NCI-H2081 treated with DMSO at 0.1 percent for 48 hours (cell line): ENCODE measurements at places on chromosomes 1 and 21.

DNA sequence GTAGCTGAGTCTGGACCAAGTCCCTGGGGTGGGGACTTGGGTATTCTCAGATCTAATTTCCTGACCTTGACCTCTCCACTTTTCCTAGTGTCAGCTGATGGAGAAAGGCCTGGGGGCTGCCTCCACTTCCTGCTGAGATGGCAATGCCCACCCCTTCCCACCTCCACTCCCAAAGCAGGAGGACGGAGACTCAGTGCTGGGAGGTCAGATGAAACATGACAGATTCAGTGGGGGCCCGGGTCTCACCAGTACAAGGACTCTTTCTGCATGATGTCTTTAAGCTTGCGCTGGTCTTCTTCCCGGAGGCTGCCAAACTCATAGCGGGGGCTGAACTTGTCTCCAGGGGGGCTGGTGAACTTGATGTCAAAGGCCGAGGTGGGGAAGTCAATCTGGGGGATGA lies 35.6 kb upstream of the PPP1R15B start:
- DNase-seq = no peak

GRCh38 chr1:185843297-185843869 lies 109.2 kb downstream of the HMCN1 start:
- no peak for DNase-seq

DNA sequence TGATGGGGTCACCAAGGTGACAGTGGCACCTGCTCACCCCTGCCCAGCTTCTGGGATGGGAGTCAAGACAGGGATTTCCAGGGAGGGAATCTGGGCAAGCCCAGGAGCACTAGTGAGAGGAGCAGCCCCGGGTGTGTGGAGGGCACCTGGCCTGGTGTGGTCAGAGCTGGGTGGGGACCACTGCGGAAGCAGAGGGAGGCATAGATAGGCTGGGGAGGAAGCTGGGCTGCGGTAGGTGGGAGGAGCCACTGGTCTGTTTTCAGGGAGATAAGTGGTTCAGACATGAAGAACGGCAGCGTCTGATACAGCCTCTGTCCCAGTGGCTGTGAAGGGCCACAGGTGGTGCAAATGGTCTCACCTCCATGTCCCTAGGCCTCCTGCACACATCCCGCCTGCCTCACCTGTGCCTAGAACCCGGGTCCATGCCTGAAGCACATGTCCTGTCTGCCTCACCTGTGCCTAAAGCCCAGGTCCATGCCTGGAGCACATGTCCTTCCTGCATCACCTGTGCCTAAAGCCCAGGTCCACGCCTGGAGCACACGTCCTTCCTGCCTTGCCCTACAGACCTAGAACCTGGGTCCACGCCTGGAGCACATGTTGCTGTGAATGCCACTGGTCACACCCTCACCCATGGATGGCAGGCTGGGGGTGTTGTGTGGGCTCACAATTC lies 325.9 kb upstream of the AJAP1 start:
- no peak for DNase-seq

DNA sequence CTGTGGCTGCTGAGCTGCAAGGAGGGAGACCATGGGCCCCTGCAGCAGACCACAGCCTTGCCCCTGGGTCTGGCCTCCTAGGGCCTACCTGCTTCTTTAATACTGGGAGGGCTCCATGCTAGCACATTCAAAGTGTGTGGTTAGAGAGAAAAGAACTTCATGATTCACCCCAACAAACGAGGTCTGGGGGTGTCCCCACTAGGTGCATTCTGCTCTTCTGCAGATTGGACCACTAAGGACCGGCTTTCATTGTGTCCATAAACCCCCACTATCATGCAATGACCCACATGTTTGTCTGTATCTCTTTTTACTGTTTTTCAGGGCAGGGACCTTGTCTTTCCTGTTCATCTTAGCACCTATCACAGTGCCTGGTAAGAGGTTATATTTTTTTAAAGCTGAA lies 185.4 kb downstream of the OMA1 start:
- DNase-seq = no peak

DNA sequence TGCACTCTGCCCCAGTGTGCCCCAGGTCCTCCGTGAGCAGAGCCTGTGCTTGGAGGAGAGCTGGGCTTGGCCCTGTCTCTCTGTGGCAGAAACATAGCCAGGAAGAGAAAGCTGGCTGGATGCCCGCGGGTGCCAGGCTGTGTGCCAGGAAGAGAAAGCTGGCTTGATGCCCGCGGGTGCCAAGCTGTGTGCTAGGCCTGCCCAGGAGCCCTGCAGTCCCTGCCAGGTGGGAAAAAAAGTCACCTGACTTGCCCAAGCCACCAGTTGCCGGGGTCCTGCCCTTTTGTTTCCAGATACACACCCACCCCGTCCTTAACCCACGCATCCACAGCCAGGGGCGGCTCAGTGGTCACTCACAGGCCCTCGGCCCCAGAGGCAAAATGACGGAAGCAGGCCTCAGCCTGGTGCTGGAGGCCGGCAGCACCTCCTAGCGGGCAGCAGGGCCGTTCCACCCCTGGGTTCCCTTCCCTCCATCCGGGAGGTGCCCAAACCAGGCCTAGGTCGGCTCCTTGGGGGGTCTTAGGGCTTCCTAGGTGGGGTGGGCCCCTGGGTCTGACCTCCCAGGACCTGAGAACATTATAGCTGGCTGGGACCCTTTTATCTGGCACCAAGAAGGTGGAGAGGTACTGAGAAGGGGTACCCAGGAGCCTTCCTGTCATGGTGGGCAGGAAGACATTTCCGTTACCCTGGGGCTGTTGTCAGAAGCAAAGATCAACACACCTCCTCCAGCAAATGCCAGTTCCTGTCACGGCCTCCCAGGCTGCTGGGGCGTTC lies 9.1 kb downstream of the ITGB2 start:
- peak; percentile 12 for DNase-seq

DNA sequence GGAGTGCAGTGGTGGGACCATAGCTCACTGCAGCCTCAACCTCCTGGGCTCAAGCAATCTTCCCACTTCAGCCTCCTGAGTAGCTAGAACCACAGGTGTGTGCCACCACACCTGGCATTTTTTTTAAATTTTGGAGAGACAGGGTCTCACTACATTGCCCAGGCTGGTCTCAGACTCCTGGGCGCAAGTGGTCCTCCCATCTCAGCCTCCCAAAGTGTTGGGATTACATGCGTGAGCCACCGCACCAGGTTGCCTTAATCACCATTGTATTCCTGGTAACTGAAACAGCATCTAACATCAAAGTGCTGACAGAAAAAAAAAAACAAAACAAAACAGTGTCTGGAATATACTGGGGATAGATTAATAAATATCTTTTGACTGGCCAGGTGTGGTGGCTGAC lies 18.2 kb downstream of the RPL5 start:
- no peak for DNase-seq

DNA sequence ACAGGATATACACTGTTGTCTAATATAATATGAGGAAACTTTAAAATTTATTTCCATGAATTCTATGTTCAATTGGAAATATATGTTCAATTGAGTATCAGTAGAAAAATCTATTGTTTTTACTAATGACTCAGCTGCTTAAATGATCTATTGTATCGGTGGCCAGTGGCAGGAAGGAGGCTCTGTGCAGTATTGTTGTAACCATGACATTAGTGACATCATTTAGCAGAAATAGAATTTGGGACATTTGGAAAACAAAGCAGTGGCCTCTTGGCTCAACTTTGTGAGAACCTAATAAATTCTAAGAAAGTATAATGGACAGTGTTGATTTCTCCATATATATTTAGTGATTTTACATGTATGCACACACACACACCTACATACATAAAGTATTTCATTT lies 257.4 kb downstream of the PDE4B start:
- DNase-seq = no peak

DNA sequence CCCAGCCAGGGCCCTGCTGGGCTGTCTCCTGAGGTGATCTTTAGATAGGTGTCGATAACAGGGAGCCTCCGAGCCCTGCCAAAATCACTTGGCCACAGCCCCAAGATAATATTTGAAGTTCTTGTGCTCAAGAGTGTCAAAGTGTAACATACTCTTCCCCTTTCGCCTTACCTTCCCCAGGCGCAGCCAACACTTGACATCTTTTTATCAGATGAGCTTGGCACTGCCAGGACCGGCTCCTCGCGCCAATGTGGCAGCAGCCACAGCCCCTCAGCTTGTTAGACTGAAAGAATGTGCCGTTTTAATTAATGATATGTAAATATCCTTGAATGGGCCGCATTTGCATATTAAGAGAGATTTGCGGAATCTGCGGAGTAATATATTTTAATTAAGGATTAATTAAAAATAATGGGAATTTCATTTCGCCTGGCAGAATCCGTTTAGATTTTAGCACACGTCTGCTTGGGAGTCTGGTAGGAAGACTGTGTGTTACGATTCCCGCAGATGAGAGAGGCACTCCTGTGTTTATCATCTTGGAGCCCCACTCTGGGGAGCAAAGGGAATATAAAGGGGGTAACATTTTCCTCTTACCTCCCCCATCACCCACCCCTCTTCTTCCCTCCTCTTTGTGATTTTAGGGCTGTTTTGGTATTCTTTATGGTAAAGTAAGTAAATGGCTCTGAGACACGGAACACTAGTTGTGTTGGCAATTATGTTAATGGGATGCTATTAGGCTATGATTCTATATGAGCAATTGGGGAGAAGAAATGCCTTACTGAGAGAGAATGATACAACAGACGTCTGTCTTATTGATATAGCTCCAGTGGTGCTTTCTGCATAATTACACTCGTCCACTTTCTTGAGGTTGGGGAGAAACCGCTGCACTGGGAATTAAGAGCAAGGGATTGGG lies 109.8 kb downstream of the PBX1 start:
- DNase-seq = no peak

DNA sequence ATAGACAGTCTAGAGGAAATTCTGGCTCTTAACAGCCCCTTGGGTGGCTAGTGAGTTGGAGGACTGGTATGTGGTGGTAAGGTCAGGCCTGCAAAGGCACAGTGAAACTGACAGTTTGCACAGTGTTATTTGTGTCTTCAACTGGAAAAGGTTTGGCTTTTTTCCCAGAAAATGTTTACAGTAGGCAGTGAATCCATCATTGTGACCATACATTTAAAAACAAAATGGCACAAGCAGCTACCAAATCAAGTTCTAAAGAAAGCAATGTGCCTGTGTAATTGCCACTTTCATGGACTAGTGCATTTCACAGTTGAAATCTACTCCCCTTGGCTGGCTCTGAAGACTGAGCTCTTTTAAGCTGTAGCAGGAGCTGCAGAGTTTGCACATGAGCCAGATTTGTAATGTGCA lies 24.8 kb downstream of the ATPAF1 start:
- peak; percentile 96 for DNase-seq

- DNase-seq = no peak
Measured at GRCh38 chr1:43367026-43367903, 546 bp downstream of the ELOVL1 start.

- DNase-seq = no peak
Measured at GRCh38 chr21:44344541-44345183, 5.5 kb upstream of the CFAP410 start.

GRCh38 chr1:153533689-153534201 lies 2.0 kb downstream of the S100A6 start:
- no peak for DNase-seq

DNA sequence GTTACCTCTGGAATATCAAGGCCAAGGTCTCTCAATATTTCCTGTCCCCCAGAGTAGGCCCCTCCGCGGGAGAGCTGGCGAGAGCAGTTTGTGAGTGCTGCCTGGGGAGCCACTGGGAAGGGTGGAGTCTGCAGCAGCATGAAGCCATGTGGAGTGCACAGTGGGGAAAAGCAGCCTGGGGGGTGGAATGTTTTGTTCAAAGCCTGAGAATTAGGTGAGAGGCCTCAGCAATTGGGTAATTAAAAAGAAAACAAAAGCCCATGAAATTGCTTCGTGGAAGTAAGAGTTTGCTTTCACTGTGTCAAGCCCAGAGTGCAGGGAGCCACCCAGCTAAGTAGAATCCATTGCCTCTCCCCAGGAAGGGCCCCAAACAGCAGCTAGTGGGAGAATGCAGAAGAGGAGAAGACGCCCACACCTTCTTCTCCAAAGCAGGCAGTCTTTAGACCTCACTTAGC lies 30.2 kb upstream of the DISC1 start:
- DNase-seq = no peak

GRCh38 chr1:194447636-194448035 lies 1261.2 kb upstream of the B3GALT2 start:
- DNase-seq = no peak

DNA sequence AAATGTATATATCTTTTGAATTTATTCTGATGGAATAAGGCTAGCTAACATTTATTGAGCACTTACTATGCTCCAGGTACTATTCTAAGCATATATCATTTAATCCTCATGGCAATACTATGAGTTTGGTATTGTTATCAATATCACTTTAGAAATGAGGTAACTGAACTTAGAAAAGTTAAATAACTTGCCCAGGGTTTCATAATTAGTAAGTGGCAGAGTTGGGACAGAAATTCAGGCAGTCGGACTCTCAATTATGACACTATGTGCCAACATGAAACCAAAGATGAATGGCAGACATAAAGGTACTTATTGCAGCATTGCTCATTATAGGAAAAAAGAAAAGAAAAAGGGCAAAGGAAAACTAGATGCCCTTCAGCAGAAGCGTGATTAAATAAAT lies 48.2 kb downstream of the RAB3GAP2 start:
- DNase-seq = no peak

- no peak for DNase-seq
Measured at GRCh38 chr1:53071167-53071865, 9.3 kb downstream of the PODN start.

DNA sequence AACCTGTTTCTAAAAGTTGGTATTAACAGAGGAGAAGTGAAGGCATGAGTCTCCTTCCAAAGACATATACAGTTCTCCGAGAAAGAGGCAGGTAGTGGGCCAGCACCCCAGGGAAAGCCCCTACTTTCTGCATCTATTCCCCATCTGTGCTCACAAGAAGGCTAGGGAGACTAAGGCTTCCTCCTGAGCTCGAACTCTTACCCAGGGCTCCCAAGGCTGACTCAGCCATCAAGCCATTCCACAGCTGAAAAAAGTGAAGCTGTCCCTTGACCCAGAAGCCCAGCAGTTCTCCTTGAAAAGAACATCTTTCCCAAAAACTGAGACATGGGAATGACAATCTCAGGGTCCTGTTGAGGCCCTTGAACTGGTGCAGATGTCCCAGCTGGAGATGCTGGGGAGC lies 1.9 kb upstream of the PADI3 start:
- DNase-seq = no peak

GRCh38 chr1:220748089-220748934 lies at the start of gene MTARC2:
TSS of gene MTARC2 (plus strand) at chr1:220748322. CDS start at chr1:220748532, 210 bp downstream.
- no peak for DNase-seq

- DNase-seq = no peak
Measured at GRCh38 chr1:226332947-226333346, 24.0 kb upstream of the LIN9 start.

DNA sequence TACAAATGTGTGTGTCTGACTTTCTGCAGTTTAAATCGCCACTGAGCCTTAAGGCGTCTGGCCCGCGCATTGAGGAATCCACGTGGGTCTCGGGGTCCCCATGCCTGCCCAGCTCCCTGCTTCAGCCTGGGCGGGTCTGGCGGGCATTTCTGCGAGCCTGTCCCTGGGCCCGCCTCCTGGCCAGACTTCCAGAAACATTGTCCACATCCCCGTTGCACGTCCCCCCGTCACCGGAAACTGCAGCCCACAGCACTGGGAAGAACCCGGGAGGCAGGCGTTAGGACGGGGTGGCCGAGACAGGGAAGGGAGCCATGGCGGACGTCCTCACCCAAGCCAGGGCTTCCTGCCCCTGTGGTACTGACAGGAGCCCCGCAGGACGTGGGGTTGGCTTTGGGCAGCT lies 113.1 kb upstream of the COL6A1 start:
- no peak for DNase-seq

GRCh38 chr1:156961709-156962108 lies 41.3 kb downstream of the LRRC71 start:
- no peak for DNase-seq

- no peak for DNase-seq
Measured at GRCh38 chr1:47703156-47703825, 265.4 kb downstream of the FOXD2 start.
